Stimulated activated CD4-positive, alpha-beta T cell treated with anti-CD3 and anti-CD28 coated beads, TNF-alpha, amount 100 ng/mL, for 4 hours (primary cell): ENCODE measurements at places on chromosomes 6 and 20.

GRCh38 chr20:21208999-21209398 lies 83.1 kb downstream of the KIZ start:
- no peak for DNase-seq

DNA sequence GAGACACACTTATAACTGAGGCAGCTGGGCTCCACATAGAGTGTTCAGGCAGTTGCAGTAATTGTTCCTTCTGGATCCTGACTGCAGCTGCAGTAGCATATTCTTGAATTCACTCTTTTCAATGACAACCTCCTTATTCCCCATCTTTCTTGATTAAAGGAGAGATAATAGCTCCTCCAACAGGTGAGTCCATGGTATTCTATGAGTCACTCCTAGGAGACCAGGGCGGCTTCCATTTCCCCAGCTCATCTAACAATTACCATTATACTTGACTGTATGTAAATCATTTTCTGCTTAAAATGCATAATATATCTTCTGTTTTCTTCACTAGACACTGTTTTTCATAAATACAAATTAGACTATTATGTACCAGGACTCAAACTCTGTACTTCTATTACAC lies 62.4 kb downstream of the TENT5A start:
- DNase-seq = no peak

- DNase-seq = no peak
Measured at GRCh38 chr6:127277878-127278843, 11.5 kb downstream of the RNF146 start.

GRCh38 chr6:148509800-148510581 lies 167.4 kb downstream of the SASH1 start:
- DNase-seq = no peak

- DNase-seq = no peak
Measured at GRCh38 chr6:3228771-3229565, 1.5 kb upstream of the TUBB2B start.

- no peak for DNase-seq
Measured at GRCh38 chr6:16749516-16750485, 11.5 kb downstream of the ATXN1 start.

DNA sequence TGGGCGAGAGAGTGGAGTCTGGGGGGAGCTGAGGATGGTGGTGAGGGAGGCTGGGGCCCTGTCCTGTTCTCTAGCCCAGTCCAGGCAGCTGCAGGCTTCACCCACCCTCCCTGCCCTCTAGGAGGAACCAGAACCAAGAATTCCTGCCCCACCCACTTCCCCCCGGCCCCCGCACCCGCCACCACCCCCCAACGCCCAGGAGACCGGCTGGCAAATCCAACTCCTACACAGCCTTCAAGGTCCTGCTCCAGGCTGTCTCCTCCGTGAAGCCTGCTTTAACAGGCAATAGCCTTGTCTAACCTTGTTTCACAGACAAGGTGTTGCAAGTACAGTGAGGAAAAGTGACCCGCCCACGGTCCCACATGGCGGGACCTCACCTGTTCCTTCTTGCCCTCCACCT lies 2.4 kb downstream of the SPDEF start:
- DNase-seq = no peak

DNA sequence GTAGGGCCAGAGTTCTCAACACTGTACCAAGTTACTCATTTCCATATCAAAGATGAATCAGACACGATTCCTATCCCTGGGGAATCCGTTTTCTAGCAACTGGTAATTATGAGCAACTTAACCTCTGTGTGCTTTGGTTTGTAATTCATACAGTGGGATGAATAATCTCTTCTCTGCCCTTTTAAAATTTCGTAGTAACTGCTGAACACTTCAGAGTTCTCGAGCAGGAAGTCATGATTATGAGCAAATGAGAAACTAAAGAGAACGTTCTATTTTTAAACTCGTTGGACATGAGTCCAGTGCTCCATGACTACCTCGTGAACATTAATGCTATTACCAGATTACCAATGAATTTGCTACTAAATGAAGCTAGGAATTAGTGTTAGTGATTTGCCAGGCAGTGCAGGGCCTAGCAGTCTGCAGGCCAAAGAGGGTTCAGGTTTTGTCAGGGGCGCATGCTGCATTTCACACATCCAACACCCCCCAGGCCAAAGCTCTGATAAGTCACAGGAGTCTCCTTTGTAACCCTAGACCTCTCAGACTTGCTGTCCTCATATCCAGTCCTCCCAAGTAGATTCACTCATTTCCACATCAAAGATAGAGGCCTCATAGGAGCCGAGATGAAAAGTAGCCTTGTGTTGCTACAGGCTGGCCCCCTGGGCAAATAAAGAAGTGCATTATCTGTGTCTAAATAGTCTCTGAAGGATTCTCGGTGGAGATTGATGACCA lies 45.8 kb upstream of the VSTM2L start:
- DNase-seq = no peak

DNA sequence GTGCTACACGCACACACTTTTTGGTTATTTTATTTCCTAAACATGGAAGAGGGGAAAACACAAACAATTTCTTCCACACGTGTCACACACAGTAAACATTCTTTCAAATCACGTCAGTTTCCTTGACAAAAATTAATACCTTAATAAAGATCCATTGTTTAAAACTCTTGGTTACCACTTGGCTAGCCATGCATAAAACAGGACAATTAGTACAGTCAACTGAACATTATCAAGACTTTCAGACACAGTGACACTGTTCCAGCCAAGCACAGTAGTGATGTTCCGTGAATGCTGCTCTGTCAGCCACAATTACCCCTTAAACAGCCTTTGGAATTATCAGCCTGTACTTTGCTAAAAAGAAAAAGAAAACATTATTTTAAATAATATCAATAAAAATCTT lies 50.8 kb downstream of the GMDS start:
- no peak for DNase-seq

- no peak for DNase-seq
Measured at GRCh38 chr6:122657601-122658000, 47.4 kb downstream of the PKIB start.

- no peak for DNase-seq
Measured at GRCh38 chr6:33738153-33738552, 8.6 kb downstream of the IP6K3 start.

GRCh38 chr20:62063981-62064769 lies 1.5 kb downstream of the TAF4 start:
- no peak for DNase-seq

GRCh38 chr6:62976566-62976965 lies 234.7 kb upstream of the FKBP1C start:
- DNase-seq = no peak

- no peak for DNase-seq
Measured at GRCh38 chr6:165716886-165717285, 53.8 kb upstream of the PDE10A start.

DNA sequence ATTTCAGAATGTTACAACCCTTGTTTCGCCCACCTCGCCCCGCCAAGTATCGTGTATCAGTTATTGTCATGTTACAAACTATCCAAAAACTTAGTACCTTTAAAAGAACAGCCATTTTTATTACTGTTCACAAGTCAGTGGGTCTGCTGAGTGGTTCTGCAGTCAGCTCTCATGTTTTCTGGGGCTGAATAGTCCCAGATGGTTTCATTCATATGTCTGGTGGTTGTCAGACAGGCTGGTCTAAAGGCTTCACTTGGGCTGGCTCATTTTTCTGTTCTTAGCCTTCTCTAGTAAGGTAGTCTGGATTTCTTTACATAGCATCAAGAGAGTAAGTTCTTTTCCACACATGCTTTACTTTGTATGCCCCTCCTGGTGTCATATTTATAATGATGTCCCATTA lies 8.6 kb downstream of the ZNF292 start:
- DNase-seq = no peak

GRCh38 chr6:128389820-128390534 lies 130.4 kb downstream of the PTPRK start:
- DNase-seq = no peak

- no peak for DNase-seq
Measured at GRCh38 chr20:54549658-54550326, 74.4 kb downstream of the DOK5 start.
